ENCODE measurements at places on chromosomes 16 and 17. TPM values are rescaled to one million over a fixed set of nuclear protein-coding genes. Genes with fewer than 3 reads are reported as not detected.

DNA sequence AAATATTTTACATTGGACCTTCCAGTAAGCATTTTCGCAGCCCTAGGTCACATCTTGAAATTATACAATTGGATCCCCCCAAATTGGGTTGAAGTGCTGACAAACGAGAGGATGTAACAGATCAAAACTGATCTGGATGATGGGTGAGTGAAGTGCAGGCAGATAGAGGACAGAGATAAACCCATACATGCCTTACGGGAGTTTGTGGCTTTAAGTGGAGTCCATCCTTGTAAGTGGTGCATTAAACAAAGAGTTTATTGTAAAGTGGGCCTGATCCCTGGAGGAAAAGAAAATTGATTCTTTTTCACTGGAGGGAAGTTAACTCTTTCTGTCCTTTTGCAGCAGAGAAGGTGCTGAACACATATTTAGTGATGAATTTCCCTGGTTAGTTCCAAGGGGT is 39.0 kb upstream of the KCNJ2 start:
- DNase-seq = no peak

DNA sequence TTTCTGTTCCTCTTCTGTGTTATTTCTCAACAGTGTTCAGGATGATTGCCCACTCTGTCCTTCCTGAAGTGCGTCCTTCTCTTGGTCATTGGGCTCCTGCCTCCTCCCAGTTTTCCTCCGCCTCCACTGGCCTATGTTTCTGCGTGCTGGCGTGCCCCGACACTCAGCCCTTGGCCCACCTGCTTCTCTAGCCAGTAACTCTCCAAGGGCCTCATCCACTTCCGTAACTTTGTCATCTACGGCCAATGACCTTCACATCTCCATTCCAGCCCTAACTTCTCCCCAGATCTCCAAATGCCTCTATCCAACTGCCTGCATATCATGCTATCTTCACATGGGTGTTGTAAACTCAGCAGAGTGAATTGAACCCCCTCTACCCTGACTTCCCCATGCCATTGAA is 39.6 kb upstream of the RPL38 start:
- no peak for DNase-seq

- no peak for DNase-seq
Measured at GRCh38 chr17:36817483-36818048, 119.7 kb upstream of the LHX1 start.

KCNJ12 gene
- 14.7 TPM for total RNA-seq

UMOD gene
- total RNA-seq = not detected

GRCh38 chr17:7852262-7852670 is 2.6 kb upstream of the TMEM88 start:
- DNase-seq = no peak

FZD2 gene
- total RNA-seq = 0.92 TPM

GRCh38 chr16:29757950-29758466 is 12.2 kb upstream of the C16orf54 start:
- no peak for DNase-seq

DNA sequence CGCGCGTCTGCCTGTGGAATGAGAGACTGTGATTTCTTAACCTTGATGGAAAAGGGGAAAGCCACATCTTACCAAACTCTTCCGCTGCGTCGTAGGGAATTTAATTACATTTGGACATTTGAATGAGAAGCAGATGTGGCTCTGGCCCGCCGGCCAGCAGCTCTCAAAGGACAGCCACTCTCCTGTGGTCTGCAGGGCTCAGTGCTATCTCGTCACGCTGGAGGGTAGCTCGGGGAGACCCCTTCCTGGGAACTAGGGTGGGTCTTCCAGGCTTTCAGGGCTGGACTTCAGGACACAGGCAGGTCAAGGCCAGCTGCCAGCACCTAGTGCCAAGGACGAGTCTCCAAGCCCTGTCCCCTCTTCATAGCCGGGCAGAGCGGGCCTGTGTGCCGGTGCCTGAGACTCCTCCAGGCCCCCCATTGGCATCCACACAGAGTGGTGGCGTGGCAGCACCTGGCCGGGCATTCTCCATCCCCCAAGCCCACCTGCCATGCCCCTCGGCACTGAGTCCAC is 15.9 kb upstream of the TBX2 start:
- DNase-seq = no peak

DNA sequence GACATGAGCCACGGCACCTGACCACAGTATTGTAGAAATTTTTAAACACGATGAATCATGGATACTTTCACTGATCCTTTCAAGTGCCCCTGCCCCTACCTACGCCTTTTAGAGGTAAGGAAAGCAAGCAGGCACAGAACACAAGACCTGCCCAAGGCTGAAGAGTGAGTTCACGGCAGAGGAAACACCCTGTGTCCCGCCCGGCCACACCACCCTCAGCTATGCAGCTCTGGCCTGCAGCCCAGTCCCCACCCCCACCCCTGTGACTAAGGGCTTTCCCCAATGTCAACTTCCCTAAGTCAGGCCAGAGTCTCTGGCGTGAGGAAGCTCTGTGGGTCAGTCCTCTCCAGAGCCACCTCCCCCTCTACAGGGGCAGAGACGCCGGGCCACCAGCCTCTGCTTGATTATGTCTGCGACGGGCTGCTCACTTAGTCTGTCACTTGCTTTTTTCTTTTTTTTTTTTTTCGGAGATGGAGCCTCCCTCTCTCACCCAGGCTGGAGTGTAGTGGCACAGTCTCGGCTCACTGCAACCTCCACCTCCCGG is 8.4 kb downstream of the SLC16A5 start:
- peak; percentile 71 for DNase-seq

DNA sequence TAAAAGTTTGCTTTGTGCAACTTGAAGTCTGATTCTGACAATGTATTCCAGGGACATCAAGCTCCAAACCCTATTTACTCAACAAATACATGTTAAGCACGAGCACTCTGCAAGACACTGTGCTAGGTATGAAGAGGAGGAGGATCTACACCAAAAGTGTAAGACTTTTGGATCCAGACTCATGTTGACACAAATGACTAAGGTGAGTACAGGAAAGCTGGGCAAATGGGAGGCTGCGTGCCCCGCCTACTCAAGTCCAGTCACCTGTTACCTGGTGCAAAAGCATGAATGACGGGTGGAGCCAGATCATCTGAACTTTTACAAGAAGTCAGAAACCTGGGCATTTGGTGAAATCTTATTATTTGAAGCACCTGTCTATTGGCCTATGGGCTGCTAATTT is 120.7 kb downstream of the ABCC12 start:
- DNase-seq = no peak

DNA sequence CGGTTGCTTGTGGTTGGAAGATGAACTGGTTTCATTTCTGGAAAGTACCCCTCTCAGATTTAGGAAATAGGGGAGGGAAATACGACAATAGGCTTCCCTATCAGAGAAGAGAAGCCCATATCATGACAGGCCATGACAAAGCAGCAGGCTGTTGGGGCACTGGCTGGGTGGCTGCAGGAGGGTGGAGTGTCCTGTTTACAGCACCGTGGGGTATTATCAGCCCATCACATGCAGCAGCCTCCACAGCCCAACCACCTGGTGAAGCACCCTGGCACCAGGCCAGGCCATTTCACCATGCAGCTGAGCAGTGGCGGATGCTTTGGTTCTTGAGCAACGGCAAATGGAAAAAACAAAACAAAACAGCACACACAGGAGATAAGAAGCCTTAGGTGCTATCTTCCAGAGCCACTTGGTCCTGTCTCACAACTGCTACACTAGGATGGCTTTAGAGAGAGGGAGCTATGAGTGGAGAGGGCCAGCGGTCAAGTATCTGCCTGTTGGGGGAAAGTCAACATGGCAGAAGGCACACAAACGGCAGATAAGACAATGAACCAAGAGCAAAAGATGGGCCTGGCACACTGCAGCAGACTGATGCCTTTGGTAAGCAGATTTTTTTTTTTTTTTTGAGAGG is 24.2 kb downstream of the FAM117A start:
- DNase-seq = peak; percentile 81

DNA sequence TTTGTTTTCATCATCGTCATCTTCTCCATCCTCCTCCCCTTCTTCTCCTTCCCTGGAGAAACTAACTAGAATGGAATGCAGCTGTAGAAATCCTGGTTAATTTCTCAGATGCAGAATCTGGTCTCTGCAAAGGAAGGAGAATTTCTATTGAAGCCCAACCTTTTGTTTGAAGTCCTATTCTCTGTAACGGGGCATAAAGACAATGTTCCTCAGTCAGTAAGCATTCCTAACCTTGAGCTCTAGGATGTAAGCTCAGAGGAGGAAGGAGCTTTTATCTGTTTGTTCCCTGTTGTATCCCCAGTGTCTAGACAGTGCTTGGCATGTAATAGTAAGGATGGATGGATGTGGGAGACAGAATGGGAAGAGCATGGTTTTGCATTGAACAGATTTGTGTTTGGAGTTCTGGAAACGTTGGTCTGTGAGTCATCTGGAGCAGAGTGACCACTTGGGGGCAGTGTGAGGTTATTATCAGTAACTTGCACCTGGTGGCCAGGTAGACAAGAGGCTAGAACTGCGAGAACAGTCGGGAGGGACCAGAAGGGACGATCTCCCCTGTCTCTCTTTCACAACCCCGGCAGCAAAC is 363.7 kb downstream of the SNX29 start:
- DNase-seq = no peak

All from heart right ventricle (tissue), 16 donors.